ENCODE measurements at places on chromosomes 11 and 22.

DNA sequence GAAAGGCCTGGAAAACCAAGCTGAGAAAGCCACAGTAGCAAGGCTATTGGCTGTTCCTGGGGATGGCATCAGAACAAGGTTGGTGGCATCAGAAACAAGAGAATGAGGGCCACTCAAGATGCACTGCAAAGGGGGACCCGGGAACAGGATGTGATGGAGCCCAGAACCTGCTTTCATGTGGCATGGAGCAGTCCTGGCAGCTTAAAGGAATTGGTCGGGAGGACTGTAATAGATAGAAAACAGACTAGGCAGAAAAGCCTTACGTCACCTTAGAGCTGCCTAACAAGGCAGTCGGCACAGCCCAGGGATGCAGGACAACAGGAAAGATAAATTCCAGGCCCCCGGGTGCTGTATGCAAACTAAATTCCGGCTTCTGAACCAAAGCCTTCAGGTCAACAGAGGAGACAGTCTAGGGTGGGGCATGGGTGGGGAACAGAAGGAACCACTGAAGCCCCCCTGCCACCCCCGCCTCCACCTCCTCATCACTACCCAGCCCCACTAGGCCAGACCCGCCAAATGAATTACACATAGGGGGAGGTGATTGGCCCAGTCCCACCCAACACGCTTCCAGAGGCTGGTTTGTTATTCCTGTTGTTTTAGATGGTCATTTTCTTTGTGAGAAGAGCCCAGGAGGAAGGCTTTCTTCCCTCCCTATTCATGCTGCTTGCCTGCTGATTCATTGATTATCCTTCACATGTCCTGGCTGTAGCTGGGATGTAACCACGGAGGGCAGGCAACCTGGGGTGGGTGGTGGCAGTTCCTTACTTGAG is 25.7 kb upstream of the LRRC55 start:
- DNase-seq = no peak

DNA sequence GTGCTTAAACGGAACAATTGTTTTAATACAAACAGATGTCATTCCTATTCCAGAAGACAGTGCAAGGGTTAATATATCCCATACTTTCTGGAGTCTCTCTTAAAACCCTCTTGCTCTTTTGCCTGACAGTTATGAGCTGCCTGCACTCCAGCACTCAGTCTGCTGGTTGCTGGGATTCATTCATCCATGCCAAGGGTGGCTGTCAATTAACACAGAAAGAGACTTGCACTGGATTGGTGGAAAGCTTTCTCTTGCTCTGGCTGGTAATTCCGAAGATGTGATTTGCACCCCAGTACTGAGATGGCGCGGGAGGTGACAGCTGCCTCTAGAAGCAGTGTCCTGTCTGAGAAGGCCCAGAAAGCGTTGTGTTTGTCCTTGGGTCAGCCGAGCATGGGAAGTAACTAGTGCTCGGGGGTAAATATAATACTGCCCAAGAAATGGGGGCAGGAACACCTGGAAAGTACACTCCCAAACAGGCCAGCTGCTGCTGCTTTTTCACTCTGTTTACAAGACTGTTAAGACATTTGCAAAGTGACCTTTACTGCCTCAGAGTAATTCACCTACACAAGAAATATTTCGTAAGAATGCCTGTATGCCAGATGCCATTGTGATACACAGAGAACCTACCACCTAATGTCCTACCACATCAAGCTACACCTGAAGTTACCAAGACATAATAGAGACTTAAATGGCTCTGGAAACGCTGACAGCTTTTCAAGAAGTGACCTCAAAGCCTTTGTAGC is 20.5 kb downstream of the SCUBE2 start:
- no peak for DNase-seq

DNA sequence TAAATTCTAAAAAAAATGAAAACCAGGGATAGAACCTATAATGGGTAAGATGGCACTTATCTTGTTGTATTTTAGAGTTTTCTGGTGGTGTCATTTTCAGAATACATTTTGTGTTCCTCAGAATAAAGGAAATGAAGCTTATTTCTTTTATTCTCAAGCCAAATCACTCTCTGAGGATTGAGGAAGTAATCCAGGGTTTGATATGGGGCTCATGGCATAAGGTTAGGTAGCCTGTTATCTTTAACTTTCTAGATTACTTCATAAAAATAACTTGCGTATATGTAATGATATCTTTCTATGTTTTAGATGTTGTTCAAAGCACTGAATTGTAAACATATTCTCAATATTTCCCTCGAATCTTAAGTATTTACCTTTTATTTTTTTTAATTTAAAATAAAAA is 33.5 kb downstream of the PDE3B start:
- DNase-seq = no peak

- no peak for DNase-seq
Observed at GRCh38 chr11:2507945-2508749, 63.3 kb downstream of the KCNQ1 start.

DNA sequence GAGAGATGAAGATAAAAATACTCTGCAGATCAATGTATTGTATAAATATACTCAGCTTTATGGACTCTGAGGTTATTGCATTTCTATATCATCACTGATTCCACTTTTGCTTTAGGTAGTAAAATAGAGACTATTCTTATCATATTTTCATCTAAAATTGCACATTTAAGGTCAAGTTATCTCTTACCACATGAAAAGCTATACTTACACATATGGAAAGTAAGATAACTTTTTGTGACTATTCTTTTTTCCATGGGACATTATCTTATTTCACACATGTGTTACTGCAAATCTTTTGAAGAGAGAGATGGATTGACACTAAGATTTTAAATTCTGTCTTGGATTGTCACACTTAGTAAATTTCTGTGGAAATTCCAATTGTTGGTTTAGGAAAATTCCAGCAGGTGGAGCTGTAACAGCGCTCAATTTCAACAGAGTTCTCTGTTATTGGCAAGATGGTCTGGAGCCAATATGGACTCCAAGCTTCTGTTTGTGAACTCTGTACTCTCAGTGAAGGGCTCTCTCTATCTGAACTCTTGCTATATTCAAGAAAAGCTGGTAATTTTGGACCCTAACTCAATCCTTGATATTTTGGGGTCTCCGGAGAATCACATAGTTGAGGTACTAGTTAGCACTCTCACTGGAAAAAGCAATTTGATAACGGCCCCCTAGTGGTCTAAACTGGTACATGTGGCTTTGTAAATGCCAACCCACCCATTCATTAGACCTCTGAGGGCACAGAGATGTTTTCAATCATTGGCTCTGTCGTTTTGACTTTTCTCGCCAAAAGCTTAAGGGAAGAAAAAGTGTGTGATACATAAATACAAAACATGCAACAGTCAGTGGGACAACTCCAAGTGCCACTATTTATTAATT is 429.7 kb downstream of the ETS1 start:
- DNase-seq = peak; percentile 42

GRCh38 chr11:108500721-108501120 is 2.5 kb upstream of the POGLUT3 start:
- DNase-seq = no peak

DNA sequence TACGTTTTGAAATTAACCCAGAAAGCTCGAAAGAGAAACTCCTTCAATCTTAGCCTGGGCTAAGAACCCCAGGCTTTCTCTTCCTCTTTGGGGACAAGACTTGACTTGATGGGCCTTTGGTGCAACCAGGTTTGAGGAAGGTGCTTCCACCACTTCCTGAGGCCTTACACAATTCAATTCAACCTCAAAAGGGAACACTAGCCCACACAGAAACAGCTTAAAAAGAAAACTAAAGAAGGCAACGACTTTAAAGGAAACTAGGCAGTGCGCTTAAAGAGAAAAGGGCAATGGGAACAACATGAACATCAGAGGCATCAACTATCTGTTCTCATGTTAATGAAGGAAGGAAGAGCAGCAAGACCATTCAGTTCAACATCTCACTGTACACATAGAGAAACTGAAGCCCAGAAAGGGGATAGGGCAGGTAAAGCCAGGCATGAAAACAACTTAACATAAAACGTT is 24.8 kb downstream of the PAK1 start:
- DNase-seq = no peak

DNA sequence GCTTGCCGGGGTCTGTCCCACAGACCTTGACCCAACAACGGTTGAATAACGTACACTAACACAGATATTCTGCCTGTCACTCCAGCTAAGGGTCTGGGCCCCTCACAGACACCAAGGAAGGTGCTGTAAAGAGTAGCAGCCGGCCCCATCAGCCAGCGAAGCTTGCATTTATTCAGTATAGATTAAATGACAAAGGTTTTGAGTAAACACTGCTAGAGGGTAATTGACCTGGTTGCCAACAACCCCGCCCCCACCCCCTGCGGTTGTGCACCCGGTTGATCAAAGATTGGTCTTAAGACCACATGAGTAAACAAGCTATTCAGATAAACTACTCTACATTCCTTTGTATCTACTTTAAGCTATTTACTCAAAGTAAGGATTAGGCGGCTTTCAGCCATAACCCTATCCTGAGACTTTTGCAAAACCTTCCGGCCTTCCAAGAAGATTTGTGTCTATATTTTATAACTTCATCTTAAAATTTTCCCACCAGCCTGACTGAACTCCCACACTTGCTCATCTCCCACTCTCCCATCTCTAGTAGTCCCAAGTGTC is 4.8 kb upstream of the CKAP5 start:
- DNase-seq = no peak

DNA sequence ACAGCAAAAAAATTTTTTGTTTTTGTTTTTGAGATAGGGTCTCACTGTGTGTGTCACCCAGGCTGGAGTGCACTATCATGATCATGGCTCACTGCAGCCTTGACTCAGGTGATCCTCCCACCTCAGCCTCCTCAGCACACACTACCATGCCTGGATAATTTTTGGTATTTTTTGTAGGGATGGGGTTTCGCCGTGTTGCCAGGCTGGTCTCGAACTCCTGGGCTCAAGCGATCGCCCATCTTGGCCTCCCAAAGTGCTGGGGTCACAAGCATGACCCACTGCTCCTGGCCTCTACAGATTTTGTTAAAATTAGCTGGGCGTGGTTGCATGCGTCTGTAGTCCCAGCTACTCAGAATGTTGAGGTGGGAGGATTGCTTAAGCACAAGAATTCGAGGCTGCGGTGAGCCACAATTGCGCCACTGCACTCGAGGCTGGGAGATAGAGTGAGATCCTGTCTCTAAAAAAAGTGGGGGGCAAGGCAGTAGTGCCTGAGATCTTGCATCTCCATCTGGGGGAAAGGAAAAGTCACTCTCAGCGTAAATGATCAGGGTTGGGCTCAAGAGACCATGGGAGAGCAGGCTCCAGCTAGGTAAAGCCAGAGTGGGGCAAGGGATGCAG is 10.6 kb upstream of the DGKZ start:
- DNase-seq = no peak

GRCh38 chr11:66240781-66241136 is 27.7 kb upstream of the RAB1B start:
- DNase-seq = no peak

GRCh38 chr11:102266099-102266498 is 51.2 kb upstream of the BIRC3 start:
- no peak for DNase-seq

DNA sequence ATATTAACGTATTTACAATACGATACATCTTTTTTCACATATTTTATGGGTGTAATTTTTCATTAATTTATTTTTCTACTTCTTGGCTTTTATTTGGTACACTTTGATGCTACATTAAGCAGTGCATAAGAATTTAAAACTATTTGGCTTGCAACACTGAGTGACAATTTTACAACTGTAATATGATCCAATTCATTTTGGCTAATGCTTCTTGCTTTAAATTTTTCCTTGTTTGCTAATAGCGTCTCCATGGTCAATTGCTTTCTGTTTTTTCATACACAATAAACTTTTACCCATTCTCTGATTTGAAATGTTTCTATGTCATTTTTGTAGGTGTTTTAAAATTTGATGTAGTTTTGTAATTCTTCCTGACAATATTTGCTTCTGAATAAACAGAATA is 773.2 kb downstream of the FAM181B start:
- DNase-seq = no peak

GRCh38 chr11:75668451-75669297 is at the start of gene MAP6:
MAP6 (minus strand) TSS chr11:75669038; CDS start chr11:75668369, 669 bp downstream.
- DNase-seq = no peak

- DNase-seq = no peak
Observed at GRCh38 chr22:24414523-24414922, 12.9 kb upstream of the ADORA2A start.

- peak; percentile 36 for DNase-seq
Observed at GRCh38 chr11:129323896-129324502, 51.6 kb upstream of the BARX2 start.

GRCh38 chr22:45763236-45763624 is 91.6 kb downstream of the ATXN10 start:
- DNase-seq = no peak

- no peak for DNase-seq
Observed at GRCh38 chr11:119025099-119025473, 5.6 kb downstream of the SLC37A4 start.

GRCh38 chr11:22516111-22516510 is 109.5 kb downstream of the FANCF start:
- peak; percentile 48 for DNase-seq

- peak; percentile 63 for DNase-seq
Observed at GRCh38 chr11:117492578-117493251, 165.1 kb downstream of the CEP164 start.

GRCh38 chr11:61815790-61816735 is 740 bp downstream of the FADS1 start:
- no peak for DNase-seq

DNA sequence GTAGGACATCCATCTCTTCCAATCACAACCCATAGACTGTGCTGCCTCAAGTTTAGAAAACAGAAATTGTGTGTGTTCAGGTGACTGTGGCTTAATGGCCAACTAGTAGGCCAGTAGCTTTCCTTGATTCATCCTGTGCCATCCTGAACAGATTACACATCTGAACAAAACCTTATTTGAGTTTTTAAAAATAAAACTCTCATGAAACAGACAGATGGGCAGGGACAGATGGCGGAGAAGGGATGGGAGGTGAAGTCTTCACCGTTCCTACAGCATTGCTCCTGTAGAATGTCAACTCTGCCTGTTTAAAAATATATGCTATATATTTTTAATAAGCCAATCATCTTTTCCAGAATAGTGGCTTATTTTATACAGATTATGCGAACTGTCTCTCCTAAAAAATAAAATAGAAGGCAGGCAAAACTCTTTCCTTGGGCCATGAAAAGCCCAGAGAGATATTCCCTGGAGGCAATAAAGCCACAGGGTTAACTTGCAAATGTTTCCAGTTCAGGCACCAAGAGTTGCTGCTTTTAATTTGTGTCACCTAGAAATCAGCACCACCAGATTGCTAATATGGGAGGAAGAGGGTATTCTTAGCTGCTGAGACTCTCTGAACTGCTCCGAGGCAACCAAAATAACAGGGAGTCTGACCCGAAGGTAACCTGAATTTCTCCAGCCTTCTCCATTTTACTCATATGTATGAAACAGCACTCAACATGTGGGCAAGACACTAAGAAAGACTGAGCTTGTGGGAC is 861.2 kb downstream of the OPCML start:
- peak; percentile 46 for DNase-seq

Measured in NCI-H524 treated with DMSO at 0.1 percent for 48 hours (cell line).